ENCODE measurements at places on chromosomes 1 and 21. TPM values are rescaled to one million over a fixed set of nuclear protein-coding genes. Genes with fewer than 3 reads are reported as not detected.

GRCh38 chr1:39859859-39860812 lies 23.2 kb downstream of the TRIT1 start:
- H3K4me3 ChIP-seq: no peak overlapping the region
- no peaks in the 10 kb centered on the region for H3K27me3 ChIP-seq

DNA sequence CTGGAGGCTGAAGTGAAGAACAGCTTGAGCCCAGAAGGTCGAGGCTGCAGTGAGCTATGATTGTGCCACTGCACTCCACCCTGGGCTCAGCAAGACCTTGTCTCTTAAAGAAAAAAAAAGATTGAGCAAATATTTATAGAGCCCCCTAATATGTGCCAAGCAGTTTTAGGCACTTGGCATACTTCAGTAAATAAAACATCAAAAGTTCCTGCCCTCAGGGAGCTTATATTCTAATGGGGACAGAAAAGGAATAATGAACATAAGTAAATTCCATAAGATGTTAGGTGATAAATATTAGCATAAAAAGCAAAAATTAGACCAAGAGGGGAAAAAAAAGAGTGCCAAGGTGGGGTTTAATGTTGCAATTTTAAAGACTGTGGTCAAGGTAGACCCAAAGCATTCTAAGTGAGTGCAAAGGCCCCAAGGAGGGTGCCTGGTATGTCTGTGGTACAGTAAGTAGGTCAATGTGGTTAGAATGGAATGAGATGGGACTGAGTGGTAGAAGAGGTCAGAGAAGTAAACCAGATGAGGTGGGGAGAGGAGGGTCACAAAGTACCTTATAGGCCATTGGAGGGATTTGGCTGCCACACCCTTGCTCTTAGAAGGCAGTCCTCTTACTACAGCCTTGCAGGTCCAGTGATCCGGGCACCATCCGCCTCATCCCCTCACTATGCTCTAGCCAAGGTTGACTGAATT lies 2.2 kb upstream of the TOE1 start:
- DNase-seq: no peak
- peaks cover 49% of the 10 kb centered on the region for H3K36me3 ChIP-seq
- no peak overlapping the region for H3K27ac ChIP-seq
- H3K4me1 ChIP-seq: peaks cover 31% of the 10 kb centered on the region
- no peaks in the 10 kb centered on the region for H3K27me3 ChIP-seq

- peaks cover 47% of the 10 kb centered on the region for H3K36me3 ChIP-seq
- H3K4me3 ChIP-seq: peak within 1 kb of the TSS; percentile 98
- H3K27ac ChIP-seq: peak within 1 kb of the TSS; percentile 97
- H3K4me1 ChIP-seq: peaks cover 54% of the 10 kb centered on the region
Observed at GRCh38 chr1:203304919-203305808, at the start of gene BTG2. TSS of gene BTG2 (plus strand) at chr1:203305519. CDS start at chr1:203305607, 88 bp downstream.

The FYB2 gene
- not detected for total RNA-seq

The ADAMTS4 gene
- 0.71 TPM for total RNA-seq
